Uterus (tissue), 4 donors: ENCODE measurements at places on chromosomes 5 and 9.

GRCh38 chr9:137354845-137355760 is 53.0 kb upstream of the NRARP start:
- no peaks in the 10 kb centered on the region for H3K36me3 ChIP-seq
- H3K4me1 ChIP-seq, result no peaks in the 10 kb centered on the region
- H3K27ac ChIP-seq, result no peak overlapping the region
- DNase-seq, result no peak

DNA sequence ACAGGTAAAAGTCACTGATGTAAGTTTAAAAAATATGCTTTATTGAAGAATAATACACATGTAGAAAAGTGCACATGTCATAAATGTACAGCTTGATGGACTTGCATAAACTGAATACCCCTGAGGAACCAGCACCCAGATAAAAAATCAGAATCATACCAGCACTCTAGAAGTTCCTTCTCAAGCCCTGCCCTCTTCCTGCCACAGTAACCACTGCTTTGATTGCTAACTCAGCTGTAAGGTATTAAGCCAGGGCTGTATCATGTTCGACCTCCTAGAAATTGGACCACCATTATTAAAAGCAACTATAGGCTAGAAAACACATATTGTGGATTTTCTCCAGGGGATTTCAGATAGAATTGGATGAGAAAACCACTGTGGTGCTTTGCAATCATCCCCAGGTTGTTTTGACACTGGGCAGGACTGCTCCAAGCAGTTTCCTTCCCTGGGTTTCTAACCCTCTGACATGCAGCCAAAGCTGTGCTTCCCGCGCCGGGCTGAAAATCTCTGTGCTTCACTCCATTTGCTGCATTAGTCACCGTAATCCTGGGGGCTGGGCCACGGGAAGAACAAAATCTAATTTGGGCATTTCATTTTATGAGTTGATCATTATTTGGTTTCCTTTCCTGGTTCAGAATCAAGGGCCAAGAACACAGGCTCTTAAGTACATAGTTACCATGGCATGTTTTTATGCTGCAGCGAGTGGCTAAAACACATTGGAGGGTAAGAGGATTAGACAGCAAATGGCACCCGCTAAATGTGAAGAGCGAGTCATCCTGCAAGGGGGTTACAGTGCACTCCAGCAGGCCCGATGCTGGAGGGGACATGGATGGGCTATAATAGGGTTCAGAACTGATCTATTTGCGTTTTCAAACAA is 139.4 kb upstream of the IL12B start:
- no peak overlapping the region for H3K27ac ChIP-seq
- no peaks in the 10 kb centered on the region for H3K27me3 ChIP-seq
- no peak for DNase-seq
- no peaks in the 10 kb centered on the region for H3K4me1 ChIP-seq

DNA sequence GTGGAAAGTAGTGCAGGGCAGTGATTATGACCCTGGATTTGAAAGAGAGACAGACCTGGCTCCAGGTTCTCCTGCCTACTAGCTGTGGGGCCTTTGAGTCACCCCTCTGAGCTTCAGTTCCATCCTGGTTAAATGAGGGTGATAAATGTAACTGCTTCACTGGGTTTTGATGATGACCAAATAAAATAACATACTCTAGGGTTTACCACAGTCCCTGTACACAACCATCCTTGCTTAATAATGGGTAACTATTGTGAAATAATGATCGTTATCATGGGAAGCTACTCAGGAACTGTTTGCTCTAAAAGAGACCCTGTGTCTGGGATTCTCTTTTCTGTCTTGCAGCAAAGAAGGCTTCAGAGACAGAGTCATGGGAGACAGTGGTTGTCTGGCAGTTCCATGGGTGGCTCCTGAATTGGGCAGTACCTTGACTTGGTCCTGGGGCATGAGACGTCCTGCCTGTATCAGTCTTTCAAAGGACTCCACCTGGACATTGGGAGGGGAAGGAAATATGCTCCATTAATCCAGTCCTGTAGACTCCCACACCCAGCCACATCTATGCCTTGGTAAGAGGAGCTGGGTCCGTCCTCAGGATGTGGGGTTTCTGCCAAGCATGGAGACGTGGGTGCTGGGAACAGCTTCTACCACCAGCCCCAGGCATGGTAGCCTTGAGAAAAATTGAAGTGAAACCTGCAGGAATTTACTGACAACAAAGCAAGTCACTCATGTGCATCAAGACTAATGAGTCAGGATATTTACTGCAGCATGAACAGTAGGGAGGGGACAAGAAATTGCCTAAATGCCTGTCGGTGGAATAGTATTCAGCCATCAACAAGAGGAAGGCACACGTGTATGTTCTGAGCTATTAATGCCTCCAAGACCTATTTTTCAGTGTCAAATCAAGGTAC is 23.4 kb downstream of the AKNA start:
- no peak for DNase-seq
- H3K27me3 ChIP-seq, result no peaks in the 10 kb centered on the region
- no peaks in the 10 kb centered on the region for H3K36me3 ChIP-seq
- no peaks in the 10 kb centered on the region for H3K4me1 ChIP-seq

DNA sequence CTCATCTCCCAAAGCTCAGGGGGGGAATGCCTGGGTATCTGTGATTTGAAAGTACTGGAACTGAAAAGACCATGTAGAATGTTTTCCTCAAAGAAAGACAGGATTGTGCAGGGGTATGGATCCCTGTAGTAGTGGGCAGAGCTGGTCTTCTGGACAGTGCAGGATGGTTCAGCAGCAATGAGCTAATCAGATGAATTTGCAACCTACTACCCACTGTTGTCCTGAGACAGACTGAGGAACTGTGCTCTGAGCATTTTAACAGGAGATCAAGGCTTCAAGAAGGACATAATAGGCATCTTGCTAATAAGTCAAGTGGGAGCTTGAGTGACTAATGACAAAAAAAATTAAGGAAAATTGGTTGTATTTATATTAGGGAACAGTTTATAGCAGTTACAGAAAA is 61.7 kb downstream of the FYB1 start:
- peaks cover 9% of the 10 kb centered on the region for H3K4me1 ChIP-seq
- H3K36me3 ChIP-seq, result no peaks in the 10 kb centered on the region
- H3K4me3 ChIP-seq, result no peak overlapping the region
- DNase-seq, result no peak

DNA sequence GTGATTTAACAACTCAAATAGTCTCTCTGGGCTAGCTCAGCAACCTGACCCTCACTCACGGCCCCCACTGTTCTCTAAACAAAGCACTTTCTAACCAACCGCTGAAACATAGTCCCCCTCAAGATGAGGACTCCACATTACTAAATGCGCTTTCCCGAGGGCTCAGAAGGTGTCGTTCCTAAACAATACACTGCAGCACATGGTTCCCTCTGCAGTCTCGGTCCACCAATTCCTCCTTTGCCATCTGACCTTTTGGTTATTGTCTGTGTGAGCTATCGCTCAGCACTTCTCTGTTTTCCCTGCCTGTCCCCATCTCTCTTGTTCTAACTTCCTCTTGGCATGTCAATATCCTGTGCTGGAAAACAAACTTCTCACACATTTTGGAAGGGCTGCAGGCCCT is 7.2 kb downstream of the EPB41L4A start:
- no peak for DNase-seq
- H3K36me3 ChIP-seq, result no peaks in the 10 kb centered on the region
- no peaks in the 10 kb centered on the region for H3K4me1 ChIP-seq
- no peak overlapping the region for H3K27ac ChIP-seq
- H3K27me3 ChIP-seq, result no peaks in the 10 kb centered on the region
- no peak overlapping the region for H3K4me3 ChIP-seq

- H3K4me3 ChIP-seq, result no peak overlapping the region
- no peaks in the 10 kb centered on the region for H3K27me3 ChIP-seq
- no peaks in the 10 kb centered on the region for H3K36me3 ChIP-seq
- peak overlapping the region; percentile 98 for H3K27ac ChIP-seq
- peak; percentile 37 for DNase-seq
These were observed 5.2 kb downstream of the IER5L start for GRCh38 chr9:129172816-129173215.

DNA sequence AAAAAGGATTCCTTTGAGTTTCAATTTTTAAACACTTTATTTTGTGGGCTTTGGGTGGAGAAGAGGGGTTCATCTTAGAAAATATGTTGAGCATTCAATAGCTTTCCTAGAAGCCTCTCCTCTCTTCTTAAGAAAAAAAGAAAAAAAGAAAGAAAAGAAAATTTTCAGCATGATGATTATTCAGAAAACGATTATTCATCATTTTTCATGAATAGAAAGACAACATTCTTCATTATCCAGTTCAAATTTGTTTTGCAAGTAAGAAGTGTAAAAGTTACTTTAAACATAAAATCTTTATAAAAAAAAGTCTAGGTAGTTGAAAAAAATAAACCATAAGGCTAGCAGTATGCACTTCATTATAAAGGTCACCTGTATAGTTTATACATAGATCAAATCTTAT is 636.5 kb downstream of the IRX1 start:
- no peak for DNase-seq
- H3K4me1 ChIP-seq, result no peaks in the 10 kb centered on the region
- H3K27me3 ChIP-seq, result no peaks in the 10 kb centered on the region
- no peaks in the 10 kb centered on the region for H3K36me3 ChIP-seq
- no peak overlapping the region for H3K4me3 ChIP-seq

- no peaks in the 10 kb centered on the region for H3K4me1 ChIP-seq
- DNase-seq, result peak; percentile 65
- H3K27ac ChIP-seq, result peak overlapping the region; percentile 57
- no peak overlapping the region for H3K4me3 ChIP-seq
- no peaks in the 10 kb centered on the region for H3K27me3 ChIP-seq
- H3K36me3 ChIP-seq, result no peaks in the 10 kb centered on the region
These were observed 23.1 kb upstream of the NSMF start for GRCh38 chr9:137482094-137482781.

DNA sequence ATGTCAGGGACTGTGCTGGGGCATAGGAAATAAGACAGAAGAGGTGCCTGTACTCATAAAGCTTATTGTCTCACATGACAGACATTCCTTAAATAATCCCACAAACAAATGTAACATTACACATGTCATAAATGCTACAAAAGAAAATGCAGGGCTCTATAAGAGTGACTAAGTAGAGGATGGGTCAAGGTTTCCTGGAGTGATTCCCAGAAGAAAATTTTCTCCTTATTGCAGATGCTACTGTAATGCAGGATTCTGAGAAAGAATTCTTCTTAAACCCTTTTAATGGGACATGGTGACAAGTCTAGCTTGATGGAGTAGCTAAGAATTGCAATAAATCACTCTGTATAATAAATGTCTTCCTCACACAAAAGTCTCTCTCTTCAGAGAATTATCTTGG is 55.7 kb downstream of the SH3TC2 start:
- H3K36me3 ChIP-seq, result no peaks in the 10 kb centered on the region
- no peak overlapping the region for H3K27ac ChIP-seq
- H3K4me1 ChIP-seq, result no peaks in the 10 kb centered on the region
- no peak overlapping the region for H3K4me3 ChIP-seq
- no peak for DNase-seq

- H3K4me1 ChIP-seq, result no peaks in the 10 kb centered on the region
- H3K36me3 ChIP-seq, result no peaks in the 10 kb centered on the region
- H3K4me3 ChIP-seq, result no peak overlapping the region
- H3K27me3 ChIP-seq, result no peaks in the 10 kb centered on the region
- no peak overlapping the region for H3K27ac ChIP-seq
These were observed 257.1 kb downstream of the SAXO1 start for GRCh38 chr9:18775930-18776329.

GRCh38 chr9:109383356-109383755 is 62.5 kb upstream of the EPB41L4B start:
- H3K4me3 ChIP-seq, result no peak overlapping the region
- H3K36me3 ChIP-seq, result no peaks in the 10 kb centered on the region
- no peaks in the 10 kb centered on the region for H3K27me3 ChIP-seq
- H3K4me1 ChIP-seq, result no peaks in the 10 kb centered on the region

DNA sequence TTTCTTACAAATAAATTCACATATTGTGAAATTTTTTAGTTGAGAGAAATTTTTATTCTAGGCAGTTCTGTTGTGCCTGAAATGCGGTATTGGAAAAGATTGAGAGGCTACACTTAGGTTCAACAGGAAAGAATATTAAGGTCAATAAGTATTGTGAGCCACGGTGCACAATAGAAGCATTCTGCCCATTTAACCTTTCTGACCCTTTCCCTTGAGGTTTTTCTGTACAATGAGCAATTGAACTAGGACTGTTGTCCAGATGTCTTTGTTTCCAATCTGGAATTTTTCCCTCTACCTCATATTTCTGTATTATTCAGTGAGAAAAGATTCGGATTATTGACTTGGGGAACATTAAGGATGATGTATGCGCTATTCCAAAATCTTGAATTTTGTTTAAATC is 205.2 kb downstream of the NR3C1 start:
- H3K4me3 ChIP-seq, result no peak overlapping the region
- H3K36me3 ChIP-seq, result no peaks in the 10 kb centered on the region
- no peaks in the 10 kb centered on the region for H3K27me3 ChIP-seq
- DNase-seq, result no peak

DNA sequence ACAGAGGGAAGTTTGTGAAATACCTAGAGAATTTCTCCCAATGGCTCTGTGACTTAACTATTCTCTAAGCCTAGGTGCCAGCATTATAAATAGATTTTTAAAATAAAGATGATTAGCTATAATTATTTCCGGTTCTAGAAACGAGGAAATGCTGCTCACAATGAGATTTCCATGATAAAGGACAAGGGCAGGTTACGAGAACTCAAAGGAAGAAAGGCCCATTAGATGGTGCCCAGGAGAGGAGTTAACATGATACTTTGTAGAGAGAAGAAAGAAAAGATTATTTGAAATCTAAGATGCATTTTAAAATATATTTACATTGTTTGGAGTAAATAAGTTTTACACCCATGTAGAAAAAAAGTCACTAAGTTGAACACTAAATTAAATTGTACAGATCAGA is 538.3 kb upstream of the PTGER4 start:
- H3K27me3 ChIP-seq, result no peaks in the 10 kb centered on the region
- H3K4me3 ChIP-seq, result no peak overlapping the region
- no peak overlapping the region for H3K27ac ChIP-seq
- H3K36me3 ChIP-seq, result no peaks in the 10 kb centered on the region

DNA sequence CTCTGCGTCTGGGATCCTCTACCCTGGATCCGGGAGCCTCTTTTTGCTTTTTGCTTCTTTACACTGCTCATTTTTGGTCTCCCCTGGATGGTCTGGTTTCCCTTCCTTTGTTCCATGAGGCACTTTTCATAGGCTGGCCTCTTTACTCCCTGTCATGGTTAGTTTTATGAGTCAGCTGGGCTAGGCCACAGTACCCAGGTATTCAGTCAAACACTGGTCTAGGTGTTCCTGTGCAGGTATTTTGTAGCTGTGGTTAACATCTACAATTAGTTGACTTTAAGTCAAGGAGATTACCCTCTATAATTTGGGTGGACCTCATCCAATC is 17.5 kb downstream of the ANKRD33B start:
- H3K4me1 ChIP-seq, result no peaks in the 10 kb centered on the region
- no peak overlapping the region for H3K4me3 ChIP-seq
- H3K27ac ChIP-seq, result peak overlapping the region; percentile 54
- no peaks in the 10 kb centered on the region for H3K36me3 ChIP-seq

- no peaks in the 10 kb centered on the region for H3K36me3 ChIP-seq
- H3K27me3 ChIP-seq, result no peaks in the 10 kb centered on the region
- no peak overlapping the region for H3K27ac ChIP-seq
- no peaks in the 10 kb centered on the region for H3K4me1 ChIP-seq
These were observed 365.6 kb downstream of the MAN2A1 start for GRCh38 chr5:110055302-110055701.
